ENCODE measurements at places on chromosomes 7 and 10.

- DNase-seq = no peak
Observed at GRCh38 chr10:132518572-132519381, 18.8 kb upstream of the INPP5A start.

GRCh38 chr10:96229568-96230030, 41.8 kb downstream of the BLNK start:
- DNase-seq = peak; percentile 91

DNA sequence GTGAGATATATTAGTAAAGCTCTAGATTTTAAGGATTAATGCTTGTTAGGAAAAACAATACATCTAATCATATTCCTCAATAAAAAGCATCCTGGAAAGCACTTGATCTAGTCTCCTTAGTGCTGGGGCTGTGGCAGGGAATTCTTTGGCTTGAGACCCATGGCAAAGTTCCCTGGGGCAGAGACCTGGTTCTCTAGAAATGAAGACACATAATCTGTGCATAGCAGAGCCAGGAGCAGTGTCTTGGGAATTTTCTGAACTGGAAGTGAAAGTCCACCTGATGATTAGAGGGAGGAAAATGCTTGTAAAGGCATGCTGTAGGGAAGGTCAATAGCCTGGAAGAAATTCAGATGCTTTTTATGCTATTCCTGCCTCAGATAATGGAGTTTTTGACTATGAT, 247.4 kb downstream of the CDK14 start:
- DNase-seq = no peak

- no peak for DNase-seq
Observed at GRCh38 chr7:131235489-131236317, 92.0 kb upstream of the MKLN1 start.

DNA sequence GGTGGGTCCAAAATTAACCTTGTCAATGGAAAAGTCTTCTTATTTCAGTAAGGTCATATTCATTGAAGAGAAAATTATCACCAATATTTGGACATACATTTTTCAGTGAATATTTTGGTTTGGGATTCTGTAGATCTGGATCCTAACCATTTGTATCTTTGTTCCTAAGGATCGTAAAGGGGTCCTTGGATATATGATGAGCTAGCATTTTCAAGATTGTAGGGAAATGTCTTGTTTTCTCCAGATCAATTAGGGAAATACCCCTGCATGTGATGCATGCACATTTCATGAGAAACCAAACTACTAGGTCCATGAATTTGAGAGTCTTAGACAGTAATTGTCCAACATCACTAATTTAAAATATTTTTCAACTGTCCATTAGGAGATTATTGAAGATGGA, 18.0 kb downstream of the DNTT start:
- DNase-seq = no peak

GRCh38 chr7:12879139-12879538, 191.7 kb downstream of the ARL4A start:
- DNase-seq = no peak

Measured in OCI-LY7 (cell line).